ENCODE measurements at places on chromosomes 16 and 17.

- no peak for DNase-seq
Observed at GRCh38 chr16:9874219-9874618, 308.0 kb downstream of the GRIN2A start.

- DNase-seq = no peak
Observed at GRCh38 chr16:50548125-50548908, at the start of gene NKD1. Gene NKD1, plus strand, starts transcription at chr16:50548396. Its CDS starts 158 bp downstream, at chr16:50548554.

DNA sequence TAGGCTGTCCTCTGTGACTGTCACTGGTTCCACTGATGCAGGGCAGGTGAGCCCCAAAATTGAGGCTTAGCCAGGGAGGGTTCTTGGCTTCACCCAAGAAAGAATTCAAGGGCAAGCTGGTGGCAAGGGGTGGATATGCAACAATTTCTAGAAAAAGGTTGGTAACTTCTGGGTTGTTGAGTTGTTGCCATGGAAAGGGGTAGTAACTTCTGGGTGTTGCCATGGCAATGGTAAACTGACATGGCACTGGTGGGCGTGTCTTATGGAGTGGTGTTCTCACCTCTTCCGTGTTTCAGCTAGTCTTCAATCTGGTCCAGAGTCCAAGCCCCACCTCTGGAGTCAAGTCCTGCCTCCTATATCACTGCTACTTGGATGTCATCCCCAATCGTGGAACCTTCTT lies 9.5 kb upstream of the GUCY2D start:
- no peak for DNase-seq

DNA sequence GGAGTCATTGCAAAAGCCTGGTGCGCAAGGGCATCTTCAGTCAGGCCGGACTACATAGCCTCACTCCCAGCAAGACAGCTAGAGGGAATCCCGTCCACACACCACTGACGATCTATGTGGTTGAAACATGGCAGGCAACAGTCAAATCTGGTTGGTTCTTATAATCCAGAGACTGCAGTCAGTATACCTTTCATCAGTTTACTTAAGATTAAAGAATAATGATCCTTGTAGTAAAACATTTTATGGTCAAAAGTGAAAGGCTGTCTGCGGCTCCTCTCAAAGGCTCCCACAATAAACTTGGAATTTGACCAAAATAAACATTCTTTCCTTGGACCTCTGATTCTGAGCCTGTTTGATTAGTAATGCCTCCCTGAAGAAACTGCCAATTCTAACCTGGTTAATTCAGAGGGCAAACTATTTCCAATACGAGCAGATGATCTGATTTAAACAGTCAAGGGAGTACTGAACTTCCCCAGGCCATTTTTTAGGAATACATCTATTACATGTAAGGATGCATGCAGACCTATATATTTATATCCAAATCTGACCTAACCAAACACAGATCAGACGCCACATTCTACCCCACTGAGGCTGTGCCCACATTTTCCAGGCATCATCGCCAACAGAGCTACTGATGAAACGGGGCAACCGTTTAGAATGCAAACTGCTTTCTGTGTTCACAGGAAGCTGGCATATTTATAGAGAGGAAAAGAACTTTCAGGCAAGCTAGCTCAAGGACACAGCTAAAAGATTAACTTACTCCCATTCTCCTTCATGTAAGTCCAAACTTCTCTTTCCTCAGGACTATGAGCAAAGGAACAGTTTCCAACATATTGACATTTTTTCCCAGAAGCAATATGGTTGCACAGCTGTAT lies 15.3 kb upstream of the TXNDC11 start:
- peak; percentile 26 for DNase-seq

DNA sequence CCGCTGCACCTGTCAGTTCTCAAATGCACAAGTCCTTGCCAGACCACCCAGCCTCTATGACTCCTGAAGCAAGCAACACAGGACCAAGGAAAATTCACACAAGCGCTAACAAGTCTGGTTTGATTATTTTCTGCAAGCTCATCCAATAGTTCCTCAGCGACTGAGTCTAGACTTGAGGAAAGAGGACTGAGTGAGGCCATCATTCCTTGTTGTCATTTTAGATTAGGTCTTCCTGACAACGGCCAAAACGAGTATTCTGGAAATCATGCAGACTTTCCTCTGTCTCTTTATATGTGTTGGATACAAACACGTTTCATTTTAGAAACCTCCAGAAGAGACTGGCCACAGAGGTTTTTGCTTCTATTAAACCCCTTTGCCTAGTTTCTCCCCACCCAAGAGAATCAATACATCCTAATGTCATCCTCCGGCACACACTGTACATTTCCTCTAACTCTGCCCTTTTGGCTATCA lies 561 bp downstream of the CCDC47 start:
- no peak for DNase-seq

DNA sequence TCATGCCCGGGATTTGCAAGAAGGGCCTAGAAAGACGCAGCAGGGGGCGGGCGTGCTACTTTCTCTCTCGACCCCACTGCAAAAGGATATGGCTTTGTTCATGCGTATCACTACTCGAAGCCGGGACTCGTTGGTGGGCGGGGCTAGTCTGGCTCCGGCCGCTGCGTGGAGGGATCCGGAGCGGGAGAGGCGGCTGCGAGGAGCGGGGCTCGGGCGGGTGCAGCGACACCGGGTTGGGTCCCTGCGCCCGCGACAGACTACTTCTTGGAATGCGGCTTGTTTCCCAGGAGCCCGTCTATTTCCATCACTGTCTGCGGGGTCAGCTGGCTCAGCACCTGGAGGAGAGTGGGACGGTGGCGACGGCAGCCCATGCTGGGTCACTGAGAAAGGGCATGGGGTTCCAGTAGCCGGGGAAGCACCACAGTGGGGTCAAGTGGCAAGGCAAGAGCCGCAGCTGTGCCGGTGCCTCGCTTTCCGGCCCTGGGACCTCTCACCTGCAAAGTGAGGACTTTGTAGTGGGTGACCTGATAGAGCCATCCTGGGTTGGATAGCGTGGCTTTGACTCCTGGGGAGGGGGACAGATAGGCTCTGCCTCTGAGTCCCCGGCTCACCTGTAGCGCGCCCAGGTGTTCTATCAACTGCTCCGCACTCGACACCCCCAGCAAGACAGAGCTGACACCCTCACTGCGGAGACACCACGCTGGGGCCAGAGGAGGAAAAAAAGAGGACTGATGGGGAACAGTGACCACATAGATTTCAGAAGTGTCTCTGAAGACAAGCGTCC lies 6.6 kb downstream of the KCNAB3 start:
- DNase-seq = peak; percentile 37

DNA sequence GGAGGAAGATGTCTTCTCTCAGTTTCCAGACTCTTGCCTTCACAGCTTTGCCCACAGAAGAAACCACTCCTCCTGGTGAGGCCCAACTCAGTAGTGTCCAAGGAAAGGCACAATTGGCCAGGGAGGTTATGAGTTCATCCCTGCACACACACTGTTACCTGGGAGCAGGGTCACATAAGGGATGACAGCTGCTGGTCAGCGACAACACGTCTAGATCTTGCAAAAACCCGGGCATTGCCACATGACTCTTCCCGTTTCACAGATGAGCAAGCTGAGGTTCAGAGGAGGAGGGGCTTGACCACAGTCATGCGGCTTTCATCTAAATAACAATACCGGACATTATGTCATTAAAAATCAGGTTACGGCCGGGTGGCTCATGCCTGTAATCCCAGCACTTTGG lies 186.0 kb downstream of the COPRS start:
- no peak for DNase-seq

DNA sequence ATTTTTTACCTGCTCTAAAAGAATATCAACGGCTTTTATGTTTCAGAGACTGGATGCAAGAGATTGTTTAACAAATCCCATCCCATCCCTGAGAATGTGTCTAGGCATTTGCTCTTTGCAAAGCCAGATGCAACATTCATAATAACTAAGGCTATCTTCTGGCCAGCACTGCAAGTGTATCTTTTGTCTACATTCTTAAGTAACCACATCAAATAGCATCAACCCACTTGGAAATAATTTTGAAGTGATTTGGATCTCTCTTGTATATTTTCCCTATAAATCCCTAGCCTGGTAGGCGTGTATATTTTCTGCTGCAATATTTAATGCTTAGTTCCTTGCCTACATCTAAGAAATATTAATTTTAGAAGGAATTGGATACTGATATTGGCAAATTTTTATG lies 64.3 kb downstream of the PIGL start:
- peak; percentile 88 for DNase-seq

- DNase-seq = no peak
Observed at GRCh38 chr16:30838876-30839471, 52.0 kb upstream of the ZNF629 start.

DNA sequence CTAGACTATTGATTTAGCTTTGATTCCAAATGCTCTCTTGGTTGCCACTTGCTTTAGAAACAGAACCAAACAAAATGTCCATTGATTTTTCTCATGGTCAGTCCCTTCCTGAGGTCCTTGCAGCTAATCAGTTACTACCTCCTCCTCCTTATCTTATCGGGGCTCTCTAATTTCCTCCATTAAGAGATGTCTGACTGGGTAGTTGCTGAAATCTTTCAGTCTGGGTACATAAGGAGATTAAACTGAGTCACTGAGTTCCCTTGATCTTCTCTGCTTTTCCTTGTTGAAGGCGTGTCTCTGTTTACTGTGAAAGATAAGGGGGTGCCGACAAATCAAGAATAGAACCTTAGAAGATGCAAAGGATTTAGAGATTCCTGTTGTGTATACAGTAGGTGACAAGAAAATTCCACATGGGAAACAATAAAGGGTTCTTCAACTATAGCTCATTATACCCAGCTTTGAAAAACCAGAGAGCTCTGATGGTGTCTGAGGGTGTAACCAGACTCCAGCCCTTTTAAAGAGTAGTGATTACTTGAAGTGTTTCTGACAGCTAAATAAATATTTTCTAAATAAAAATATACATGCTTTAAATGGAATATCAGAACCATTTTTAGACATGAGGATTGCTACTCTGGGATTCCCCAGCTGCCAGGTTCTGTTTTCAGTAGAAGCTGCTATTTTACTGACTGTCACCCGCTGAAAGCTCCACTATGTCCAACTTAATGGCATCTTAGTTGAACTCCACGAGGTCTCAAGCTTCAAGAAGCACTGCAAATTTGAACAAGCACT lies 791.3 kb upstream of the SOX9 start:
- DNase-seq = no peak

- no peak for DNase-seq
Observed at GRCh38 chr16:66309-67182, 5.9 kb downstream of the RHBDF1 start.

DNA sequence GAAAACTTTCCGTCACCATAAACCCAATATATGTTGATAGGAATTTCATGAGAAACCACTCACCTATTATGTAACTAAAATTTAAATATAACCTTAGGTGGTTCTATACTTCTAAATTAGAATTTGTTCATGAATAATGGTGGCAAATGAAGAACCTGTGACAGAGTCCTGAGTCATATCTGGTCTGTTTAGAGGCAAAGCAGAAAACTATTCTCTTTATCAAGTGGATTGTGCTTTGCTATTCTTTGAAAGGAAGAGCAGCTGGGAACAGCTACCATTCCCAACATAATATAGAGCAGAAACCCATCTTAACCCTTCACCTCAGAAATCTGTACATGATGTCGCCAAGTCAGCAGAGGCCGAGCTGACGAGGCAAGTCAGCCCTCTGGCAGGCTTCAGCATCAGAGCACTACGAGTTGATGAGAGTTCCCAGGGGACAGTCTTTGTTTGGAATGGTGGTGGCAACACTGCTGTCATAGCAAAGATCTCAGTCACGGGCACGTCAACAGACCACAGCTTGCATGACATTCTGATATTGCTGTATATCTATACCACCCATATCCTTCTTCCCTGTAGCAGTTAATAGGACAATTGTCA lies 631.9 kb upstream of the CA10 start:
- no peak for DNase-seq

GRCh38 chr17:1312261-1312870 lies 32.9 kb downstream of the TRARG1 start:
- no peak for DNase-seq

GRCh38 chr17:82384730-82385481 lies 13.3 kb downstream of the UTS2R start:
- DNase-seq = no peak

- no peak for DNase-seq
Observed at GRCh38 chr16:30414159-30414558, 6.8 kb downstream of the ZNF771 start.
